Karpas-422 (cell line): ENCODE measurements at places on chromosomes 3 and 15.

DNA sequence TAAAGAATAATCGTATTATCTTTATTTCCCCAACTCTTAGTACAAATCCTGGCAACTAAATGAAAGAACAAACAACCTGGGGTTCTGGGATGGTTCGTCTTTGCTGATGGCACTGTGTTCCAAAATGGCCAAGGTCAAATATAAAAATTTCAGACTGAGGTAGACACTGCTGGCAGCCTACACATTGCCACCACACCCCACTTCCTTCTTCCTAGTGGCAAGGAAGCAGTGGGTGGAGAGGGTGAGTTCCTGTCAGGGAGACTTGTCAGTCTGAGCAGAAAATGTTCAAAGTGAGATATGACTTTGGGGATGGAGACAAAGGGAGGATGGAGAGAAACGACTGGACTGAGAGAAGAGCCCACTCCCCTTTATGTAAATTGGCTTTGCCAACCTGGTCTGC is 69.6 kb downstream of the LMCD1 start:
- no peak for DNase-seq

DNA sequence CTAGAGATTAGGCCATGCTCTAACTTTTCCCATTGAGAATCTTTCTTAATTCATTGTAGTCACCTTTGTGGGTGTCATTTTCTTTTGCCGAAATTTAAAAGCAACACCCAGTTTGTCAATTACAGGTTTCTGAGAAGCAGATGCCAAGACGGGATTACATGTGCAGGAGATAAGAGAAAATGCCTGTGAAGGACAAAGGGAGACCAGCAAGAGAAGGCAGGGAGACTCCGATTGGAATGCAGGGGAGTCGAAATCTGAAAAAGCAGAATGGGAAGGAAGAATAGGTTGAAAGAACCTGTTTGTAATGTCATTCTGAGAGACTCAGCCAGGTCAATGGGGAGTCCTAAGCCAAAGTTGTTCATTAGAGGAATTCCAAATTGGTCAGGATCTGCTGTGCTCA is 3.6 kb upstream of the DPH6 start:
- no peak for DNase-seq

- DNase-seq, result no peak
Observed at GRCh38 chr15:83769411-83769999, 115.6 kb downstream of the ADAMTSL3 start.

GRCh38 chr15:25700916-25701315 is 162.2 kb downstream of the ATP10A start:
- DNase-seq, result no peak

GRCh38 chr3:45343947-45344346 is 44.4 kb upstream of the LARS2 start:
- peak; percentile 87 for DNase-seq

DNA sequence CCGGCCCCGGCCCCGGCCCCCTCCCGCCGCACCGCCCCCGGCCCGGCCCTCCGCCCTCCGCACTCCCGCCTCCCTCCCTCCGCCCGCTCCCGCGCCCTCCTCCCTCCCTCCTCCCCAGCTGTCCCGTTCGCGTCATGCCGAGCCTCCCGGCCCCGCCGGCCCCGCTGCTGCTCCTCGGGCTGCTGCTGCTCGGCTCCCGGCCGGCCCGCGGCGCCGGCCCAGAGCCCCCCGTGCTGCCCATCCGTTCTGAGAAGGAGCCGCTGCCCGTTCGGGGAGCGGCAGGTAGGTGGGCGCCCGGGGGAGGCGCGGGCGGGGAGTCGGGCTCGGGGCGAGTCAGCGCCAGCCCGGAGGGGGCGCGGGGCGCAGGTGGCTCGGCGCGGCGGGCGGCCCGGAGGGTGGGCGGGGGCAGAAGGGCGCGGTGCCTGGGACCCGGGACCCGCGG is 352 bp downstream of the CHRD start:
- DNase-seq, result no peak

DNA sequence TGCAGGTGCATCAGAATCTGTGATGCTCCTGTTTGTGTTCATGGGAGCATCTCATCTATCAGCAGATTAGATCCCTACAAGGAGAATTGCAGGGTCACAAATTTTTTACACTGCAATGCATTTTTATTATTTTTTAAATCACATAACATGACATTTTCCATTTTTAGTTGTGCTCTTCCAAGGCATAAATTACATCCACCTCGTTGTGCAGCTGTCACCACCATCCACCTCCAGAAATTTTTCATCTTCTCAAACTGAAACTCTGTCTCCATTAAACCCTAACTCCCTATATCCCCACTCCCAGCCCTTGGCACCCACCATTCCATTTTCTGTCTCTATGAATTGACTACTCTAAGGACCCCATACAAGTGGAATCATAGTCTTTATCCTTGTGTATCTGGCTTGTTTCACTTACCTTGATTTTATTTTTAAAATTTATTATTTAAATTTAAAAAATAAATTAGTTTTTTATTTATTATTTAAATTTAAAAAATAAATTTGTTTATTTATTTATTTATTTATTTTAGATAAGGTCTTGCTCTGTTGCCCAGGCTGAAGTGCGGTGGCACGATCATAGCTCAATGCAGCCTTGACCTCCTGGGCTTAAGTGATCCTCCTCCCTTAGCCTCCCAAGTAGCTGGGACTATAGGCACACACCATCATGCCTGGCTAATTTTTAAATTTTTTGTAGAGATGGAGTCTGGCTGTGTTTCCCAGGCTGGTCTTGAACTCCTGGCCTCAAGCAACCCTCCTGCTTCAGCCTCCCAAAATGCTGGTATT is 47.7 kb downstream of the FBLN2 start:
- no peak for DNase-seq

GRCh38 chr15:47728886-47729285 is 11.6 kb downstream of the SEMA6D start:
- no peak for DNase-seq
